ENCODE measurements at places on chromosomes 4 and X.

DNA sequence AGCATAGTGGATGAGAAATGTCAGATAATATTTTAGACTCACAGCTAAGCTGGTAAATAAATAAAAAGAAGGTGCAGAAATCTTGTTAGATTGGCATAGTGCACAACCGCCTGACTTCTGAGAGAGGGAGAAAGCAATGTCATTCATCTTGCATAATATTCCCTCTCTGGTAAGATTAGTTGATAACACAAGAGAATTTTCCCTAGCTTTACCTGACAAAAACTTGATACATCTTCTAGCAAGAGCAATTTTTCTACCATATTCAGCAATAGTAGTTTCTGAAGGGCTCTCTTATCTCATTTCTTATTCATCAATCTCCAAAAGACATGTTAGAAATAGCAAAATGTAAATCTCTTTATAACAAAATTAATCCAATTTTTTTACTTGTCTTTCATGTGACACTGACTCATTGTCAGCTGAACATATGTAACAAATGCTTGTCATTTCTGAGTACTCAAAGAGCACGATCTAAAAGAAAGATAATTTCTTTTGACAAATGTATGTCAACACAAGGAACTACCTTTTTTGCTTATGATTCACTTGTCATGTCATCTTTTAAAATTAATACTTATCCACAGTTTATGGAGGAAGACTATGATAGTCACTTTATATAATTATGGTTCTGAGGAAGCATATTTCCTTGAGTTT lies 240.0 kb downstream of the ARAP2 start:
- no peak for DNase-seq

- no peak for DNase-seq
Observed at GRCh38 chr4:99947190-99947578, 766 bp upstream of the DNAJB14 start.

DNA sequence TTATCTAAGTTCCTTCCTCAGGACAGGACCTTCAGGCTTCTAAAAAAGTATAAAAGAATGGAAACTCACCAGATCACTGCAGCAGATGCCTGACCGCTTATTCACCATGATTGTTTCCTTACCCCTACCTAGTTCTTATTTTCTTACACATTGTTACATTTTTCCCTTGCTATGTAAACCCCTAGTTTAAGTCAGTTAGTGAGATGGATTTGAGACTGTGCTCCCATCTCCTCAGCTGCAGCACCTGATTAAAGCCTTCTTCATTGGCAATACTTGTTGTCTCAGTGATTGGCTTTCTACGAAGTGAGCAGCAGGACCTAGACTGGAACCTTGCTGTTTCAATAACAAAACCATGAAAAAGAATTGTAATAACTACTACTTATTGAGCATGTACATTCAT lies 4.7 kb downstream of the SPARCL1 start:
- DNase-seq, result no peak

DNA sequence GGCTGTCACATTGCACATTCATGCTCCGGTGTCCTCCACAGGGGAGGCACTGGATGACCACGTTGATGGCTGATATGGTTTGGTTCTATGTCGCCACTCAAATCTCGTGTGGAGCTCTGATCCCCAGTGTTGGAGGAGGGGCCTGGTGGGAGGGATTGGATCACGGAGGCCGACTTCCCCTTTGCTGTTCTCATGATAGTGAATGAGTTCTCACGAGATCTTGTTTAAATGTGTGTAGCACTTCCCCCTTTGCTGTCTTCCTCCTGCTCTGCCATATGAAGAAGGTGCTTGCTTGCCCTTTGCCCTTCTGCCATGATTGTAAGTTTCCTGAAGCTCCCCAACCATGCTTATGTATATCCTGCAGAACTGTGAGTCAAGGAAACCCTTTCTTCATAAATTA lies 22.3 kb upstream of the NAT8L start:
- DNase-seq, result no peak

- DNase-seq, result no peak
Observed at GRCh38 chr4:157984285-157984911, 188.4 kb downstream of the GASK1B start.

GRCh38 chrX:12139934-12140611 lies 1.8 kb downstream of the FRMPD4 start:
- no peak for DNase-seq

DNA sequence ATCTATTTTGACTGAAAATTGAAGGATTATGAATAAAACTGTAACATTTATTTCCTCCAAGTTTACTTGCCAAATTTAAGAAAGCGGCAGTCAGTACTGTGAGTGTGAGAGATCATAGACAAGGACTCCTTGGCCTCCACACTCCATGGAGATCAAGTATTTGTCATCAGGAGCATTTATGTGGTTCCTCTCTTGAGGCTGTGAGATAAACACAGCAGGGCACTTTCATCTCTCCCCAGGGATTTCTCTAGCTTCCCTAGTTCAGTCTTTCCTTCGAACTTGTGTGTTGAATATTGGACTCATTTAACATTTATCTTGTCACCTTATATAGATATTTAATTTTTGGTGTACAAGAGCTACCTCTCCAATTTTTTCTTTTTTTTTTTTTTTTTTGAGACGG lies 40.8 kb downstream of the PDE5A start:
- no peak for DNase-seq

DNA sequence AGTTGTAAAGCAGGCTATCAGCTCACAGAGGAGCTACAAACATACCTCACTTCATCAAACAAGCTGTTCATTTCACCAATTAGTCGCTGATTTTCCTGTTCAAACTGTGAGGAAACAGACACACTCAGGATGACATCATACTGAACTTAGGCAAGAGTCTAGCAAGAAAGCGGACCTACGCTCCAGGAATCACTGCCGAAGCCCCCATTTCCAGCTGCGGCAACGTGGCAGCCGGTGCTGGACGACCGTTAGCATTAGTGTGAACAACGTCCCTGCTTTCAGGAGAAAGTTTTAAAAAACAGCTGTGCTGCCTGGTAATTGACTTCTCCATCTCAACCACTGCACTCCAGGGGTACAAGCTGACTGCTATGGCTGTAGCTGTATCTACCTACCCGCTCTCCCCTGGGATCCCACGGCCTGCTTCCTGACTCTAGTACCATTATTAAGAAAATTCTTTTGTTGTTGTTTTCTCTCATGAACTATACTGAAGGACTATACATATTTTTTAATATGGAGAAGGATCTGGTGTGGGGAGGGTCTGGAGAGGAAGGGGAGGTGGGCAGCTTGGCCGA lies 38.3 kb downstream of the NSG1 start:
- no peak for DNase-seq

DNA sequence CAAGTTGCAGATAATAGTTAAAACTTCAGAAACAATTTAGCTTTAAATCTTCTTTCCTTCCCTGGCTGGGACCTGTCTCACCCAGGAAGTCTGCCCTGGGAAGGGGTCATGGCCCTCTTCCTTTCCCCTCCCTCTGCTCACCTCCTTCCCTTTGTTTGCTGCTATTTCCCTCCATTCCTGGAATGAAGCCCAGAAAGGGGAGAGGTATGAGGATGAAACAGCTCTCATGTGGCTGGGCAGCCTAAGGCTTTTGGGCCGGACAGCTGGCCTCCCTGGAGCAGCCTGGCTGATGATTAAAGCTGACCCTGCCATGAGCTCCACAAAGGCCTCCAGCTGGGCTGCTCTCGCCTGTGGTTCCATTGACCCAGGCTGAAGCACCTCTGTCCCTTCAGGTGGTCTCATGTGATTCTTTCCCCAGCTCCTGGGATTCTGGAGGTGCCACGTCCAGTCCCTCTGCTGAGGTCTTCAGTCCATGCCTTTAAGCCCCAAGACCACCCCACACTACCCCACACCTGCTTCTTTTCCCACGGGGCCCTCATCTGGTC lies 202.1 kb downstream of the PTTG2 start:
- DNase-seq, result no peak

DNA sequence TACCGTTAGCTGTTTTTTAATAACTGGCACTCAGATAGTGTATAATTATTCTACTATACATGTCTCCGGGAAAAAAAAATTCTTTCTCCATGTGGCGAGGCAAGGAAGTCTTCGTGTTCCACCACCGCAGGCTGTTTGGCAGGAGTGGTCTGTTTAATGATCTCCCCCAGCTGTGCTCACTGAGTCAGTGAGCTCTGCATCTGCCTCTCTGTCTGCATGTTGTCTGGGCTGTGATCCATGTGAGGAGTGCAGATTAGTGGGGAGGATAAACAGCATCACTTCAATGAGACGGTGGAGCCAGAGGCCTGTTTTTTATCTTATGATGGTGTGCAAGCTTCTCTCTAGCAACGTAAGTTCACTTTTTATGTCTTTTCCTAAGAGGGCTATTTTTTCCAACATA lies 69.8 kb downstream of the RPS3A start:
- DNase-seq, result no peak

DNA sequence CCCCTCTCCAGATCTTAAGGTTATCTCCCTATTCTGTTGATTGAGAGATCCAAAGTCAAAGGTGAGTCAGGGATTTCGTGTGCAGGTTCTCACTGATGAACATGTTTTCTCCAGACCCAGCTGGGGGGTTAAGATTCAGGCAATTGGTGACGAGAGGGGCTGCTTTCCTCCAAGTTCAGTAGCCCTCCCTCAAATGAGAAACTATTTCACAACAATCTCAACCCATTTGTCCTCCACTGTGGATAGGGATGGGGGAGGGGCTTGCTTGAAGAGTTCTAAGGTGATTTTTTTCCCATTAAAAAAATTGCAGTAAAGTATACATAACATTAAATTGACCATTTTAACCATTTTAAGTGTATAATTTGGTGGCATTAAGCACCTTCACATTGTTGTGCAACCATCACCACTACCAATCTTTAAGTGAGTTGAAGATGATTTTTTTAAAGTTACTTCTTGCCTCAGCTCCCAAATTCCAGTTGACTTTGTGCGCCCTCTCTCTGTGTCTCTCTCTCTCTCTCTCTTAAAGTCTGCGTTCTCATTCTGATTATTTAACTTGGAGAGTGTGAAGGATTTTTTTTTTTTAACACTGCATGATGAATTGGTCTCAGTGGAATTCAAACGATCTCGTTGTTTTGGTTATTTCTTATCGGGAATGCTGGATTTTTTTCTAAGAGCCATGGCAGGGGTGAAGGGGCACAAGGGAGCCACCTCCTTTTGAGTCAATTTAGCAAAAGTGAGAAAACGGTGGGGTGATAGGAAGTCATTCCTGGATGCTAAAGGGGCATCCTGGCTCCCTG lies 175.9 kb downstream of the SHROOM3 start:
- no peak for DNase-seq

- DNase-seq, result no peak
Observed at GRCh38 chrX:130402208-130402684, 459 bp downstream of the RBMX2 start.

- DNase-seq, result no peak
Observed at GRCh38 chrX:44072631-44073030, 99.4 kb upstream of the NDP start.

DNA sequence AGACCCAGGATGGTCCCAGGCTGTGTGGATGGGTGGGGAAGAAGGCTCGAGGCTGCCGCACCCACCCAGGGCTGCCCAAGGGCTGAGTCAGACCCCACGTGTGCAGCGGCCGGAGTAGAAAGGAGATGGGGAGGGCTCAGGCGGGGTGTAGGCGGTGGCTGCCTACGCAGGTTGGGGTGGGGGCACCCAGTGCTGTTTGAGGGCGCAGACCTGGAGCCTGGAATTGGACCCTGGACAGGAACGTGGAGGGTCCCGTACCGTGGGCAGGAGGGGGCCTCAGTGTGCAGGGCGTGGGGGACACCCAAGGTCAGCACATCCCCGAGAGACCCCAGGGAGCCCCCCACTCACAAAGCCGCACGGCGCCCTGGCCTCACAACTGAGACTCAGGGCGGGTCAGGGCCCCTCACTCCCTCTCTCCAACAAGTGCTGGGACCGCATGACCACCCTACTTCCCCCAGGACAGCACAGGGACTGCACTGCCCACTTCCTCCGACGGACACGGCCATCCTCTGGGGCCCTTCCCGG lies 79.9 kb downstream of the FAM53A start:
- no peak for DNase-seq

DNA sequence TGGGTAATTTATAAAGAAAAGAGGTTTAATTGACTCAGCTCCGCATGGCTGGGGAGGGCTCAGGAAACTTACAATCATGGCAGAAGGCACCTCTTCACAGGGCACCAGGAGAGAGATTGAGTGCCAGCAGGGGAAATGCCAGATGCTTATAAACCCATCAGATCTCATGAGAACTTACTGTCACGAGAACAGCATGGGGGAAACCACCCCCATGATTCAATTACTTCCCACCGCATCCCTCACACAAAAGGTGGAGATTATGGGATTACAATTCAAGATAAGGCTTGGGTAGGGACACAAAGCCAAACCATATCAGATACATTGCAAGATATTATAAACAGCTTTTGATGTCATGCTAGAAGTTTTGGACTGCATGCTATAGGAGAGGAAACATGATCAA lies 204.3 kb downstream of the VEGFC start:
- no peak for DNase-seq

DNA sequence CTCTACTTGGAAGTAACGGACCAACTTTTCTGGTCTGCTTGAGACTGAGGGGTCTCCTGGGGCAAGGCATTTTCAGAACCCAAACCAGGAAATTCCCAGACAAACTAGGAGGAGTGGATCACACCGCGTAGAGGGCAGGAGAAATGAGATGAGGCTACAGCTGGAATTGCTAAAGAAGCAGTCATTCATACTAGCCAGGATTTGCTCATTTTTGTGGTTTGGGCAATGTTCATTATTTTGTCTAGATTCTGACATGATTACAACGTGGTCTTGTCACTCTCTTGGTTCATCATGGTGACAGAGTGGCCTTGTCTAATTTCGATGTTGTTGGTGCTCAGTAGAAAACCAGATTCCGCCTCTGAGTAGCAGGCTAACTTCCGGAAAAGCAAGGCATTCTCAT lies 63.2 kb downstream of the BANK1 start:
- no peak for DNase-seq

DNA sequence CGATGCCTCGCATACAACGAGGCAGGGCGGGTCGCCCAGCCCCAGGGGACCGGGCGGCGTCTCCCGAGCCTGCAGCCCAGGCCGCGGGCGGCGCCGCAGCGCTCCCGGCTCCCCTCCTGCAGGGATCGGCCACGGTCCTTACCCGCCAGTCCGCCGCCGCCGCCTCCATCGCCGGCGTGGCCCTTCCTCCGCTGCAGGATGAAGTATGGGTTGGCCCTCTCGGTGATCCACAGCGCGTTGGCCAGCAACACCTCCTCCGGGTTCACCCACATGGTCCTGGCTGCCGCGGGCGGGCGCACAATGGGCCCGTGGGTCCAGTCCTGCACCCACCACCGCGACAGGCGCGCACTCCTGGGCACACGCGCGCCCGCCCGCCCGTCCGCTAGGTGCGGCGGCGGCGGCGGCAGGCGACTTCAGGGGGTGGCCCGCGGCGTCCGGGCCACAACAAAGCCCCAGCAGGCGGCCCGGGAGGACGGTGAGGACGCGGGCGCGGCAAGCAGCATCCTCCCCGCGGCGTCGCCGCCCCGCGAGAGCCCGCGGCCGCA lies 339 bp downstream of the TBC1D9 start:
- no peak for DNase-seq

DNA sequence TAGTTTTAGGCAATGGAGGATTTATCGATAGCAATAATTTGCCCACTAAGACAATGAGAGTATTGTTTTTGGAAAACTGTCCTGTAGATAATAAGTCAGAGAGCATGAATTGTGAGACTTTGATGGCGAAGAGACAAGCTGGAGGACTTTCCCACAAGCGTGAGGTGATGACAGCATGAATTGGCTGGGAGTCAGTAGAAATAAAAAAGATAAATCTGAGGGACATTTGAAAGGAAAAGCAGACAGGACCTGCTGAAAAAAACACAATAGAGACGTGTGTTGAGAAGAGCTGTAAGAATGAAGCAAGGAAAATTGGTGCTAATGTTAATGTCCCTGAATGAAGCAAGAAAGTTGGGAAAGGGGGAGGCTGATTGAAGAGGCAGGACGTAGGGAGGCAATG lies 233.5 kb downstream of the DCTD start:
- no peak for DNase-seq
